ENCODE measurements at places on chromosomes 5 and 9. TPM values are rescaled to one million over a fixed set of nuclear protein-coding genes. Genes with fewer than 3 reads are reported as not detected.

Gene WDR38
- total RNA-seq = not detected

Gene FBN2
- total RNA-seq = 2.0 TPM

DNA sequence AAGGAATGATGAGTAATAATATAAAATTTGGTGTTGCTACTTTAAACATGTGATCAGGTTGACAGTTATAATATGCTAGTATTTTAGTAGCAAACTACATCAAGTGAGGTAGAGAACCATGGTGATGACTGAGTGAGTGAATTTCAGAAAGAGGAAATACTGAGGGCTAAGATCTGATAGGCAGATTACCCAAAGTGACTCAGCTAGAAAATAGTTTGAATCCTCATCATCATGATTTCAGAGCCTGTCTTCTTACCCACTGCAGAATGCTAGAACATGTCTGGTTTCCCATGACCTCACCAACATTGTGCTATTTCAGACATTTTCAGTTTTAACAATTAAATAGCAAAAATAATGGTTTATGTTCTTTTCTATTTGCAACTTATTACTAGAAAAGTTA lies 602.1 kb downstream of the TAF11L14 start:
- DNase-seq = no peak

DNA sequence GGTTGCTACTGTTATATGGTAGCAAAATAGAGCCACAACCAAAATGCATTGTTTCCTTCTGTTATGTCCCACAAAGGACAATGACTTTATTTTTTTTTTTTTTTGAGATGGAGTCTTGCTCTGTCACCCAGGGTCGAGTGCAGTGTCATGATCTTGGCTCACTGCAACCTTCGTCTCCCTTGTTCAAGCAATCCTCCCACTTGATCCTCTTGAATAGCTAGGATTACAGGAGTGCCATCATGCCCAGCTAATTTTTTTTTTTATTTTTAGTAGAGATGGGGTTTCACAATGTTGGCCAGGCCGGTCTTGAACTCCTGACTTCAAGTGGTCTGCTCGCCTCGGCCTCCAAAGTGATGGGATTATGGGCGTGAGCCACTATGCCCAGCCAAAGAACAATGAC lies 527.7 kb upstream of the SGCD start:
- no peak for DNase-seq

DNA sequence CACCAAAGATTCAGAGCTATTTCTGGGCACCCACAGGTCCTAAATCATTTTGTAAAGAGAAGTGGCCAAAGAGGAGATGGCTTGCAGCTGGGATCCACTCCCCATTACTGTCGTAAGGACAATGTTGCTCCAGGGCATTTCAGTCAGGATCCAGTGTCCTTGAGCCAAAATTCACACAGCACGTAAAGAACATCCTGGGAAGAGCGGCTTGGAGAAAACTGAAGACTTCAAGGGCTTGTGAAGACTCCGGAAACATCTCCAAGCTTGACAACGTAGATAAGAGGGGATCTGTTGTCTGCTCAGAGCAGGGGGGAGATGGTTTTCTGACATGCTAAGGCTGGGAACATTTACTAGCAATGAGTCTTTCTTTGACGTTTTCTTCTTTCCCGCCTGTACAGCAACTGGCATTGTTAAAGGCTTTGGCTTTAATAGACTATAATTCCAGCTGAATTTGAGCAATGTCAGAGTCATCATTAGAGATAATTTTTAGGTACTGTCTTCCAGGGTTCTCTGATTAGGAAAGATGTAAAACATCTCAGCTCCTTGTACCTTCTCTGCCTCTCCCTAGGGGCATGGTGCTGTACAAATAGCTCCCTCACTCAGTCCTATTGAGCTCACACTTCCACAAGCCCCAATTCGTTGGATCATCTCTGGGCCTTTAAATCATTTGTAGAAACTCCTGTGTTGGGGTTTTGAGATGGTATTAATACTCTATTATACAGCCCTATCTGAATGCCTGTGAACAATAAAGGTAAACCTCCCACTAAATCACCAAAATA lies 39.7 kb downstream of the EGFLAM start:
- no peak for DNase-seq

- DNase-seq = no peak
Measured at GRCh38 chr9:126275386-126276001, 51.1 kb upstream of the MVB12B start.

Gene HK3
- 4.7 TPM for total RNA-seq

GRCh38 chr9:129633848-129634247 lies 7.9 kb downstream of the NTMT1 start:
- no peak for DNase-seq

- no peak for DNase-seq
Measured at GRCh38 chr5:123174916-123175481, 86.0 kb downstream of the PRDM6 start.

- no peak for DNase-seq
Measured at GRCh38 chr5:122390154-122390553, 78.1 kb downstream of the SNCAIP start.

Gene PCDHB7
- total RNA-seq = 2.8 TPM

GRCh38 chr5:58378613-58379390 lies 81.1 kb downstream of the PLK2 start:
- no peak for DNase-seq

GRCh38 chr9:137959641-137960411 lies 82.2 kb downstream of the CACNA1B start:
- peak; percentile 58 for DNase-seq

Gene IL11RA
- total RNA-seq = 91.2 TPM

DNA sequence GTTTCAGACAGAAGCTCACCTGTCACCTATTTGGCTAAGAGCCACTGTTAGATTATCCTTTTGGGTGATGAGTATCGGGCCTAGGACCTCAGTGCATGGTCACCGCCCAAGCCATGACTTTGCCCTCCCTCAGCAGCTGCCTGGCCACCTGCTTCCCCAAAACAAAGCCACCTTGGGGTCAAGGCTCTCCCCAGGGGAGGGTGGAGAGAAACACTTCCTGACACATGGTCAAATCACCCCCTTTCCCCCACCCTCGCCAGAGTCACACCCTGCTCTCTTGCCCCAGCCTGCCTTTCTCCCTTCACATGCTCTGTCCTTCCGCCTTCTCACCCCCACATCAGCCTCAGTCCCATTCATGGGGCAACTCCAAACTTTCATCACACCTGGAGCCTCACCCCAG lies 1.7 kb upstream of the HBEGF start:
- no peak for DNase-seq

- peak; percentile 70 for DNase-seq
Measured at GRCh38 chr9:77495834-77496671, 152.1 kb downstream of the GNA14 start.

Gene SLC34A3
- total RNA-seq = not detected

DNA sequence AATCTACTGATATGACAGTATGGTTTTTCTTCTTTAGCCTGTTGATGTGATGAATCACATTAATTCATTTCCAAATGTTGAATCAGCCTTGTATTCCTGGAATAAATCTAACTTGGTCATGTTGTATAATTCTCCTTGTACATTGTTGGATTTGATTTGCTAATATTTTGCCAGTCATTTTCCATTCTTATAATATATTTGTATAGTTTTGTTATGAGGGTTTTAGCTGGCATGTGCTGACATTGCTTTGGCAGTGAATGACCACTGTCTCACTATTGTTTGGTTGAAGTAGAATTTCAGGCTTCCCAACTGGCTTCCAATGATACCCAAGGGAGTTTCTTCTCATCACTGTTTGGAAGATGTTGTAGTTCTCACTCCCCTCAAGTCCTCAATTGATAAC lies 983.0 kb upstream of the PTPRD start:
- DNase-seq = no peak

DNA sequence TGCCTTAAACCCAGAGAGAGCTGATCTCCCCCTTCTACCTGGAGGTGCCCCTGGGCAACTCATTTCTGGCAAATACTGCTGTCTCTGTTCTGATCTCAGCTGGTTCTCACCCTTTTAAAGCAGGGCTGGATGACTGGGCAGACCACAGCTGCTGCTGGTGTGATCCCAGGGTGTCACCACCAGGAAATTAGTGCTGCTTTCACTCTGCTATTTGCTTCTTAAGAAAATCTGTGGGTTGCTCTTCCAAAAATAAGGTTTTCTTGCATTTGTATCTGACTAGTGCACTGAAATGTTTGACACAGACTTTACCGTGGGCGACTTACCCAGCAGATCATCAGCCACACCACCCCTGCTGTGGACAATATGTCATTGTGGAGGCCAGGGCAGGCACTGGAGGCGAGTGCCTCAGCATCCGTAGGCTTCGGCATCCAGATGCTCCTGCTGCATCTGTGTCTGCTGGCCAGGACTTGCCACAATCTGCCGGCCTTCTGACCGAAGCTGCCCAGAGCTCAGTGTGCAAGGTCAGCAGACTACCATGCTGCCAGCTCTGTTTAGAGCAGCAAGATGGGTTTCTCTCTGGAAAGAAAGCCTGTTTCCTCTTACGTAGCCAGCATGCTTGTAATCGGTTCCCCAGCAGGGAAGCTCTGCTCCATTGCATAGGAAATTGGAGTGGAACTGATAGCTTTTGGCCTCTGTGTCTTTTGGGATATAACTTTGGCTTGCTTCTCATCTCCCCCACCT lies 13.6 kb downstream of the ARHGAP26 start:
- peak; percentile 75 for DNase-seq

DNA sequence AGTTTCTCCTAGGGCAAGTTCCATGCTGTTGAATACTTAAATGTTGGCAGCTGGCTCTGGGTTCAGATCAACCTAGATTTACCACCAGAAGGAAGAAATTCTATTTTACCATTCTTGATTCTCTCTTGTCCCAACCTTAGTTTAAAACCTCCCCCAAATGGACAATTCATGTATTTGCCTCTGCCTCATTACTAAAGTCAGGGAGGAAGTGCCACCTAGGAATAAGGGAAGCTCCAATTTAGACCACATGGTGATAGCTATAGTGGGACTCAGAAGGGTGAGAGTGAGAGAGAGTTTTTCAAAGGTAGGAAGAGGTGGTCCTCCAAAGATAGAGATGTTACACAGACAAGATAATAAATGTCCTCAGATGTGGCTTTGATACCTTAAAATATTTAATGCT lies 53.4 kb upstream of the PAM start:
- no peak for DNase-seq

DNA sequence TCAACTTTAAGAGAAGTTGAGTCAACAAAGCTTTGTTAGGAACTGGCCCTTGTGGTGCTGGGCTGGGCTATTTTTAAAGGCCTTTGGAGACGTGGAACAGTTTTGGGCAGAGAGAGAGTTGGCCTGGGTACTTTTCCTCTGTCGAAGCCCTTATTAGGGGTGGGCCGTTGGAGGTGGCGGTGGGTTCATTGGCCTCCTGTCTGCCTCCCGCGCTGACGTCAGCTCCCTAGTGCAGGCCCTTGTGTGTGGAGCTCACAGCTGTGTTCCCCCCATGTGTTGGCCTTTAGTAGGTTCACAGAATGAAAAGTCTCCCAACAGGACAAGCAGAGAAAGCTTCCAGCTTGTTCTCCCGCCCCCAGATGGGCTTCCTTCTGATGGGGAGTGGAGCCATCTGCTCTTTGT lies 2.7 kb downstream of the NCS1 start:
- DNase-seq = peak; percentile 95

DNA sequence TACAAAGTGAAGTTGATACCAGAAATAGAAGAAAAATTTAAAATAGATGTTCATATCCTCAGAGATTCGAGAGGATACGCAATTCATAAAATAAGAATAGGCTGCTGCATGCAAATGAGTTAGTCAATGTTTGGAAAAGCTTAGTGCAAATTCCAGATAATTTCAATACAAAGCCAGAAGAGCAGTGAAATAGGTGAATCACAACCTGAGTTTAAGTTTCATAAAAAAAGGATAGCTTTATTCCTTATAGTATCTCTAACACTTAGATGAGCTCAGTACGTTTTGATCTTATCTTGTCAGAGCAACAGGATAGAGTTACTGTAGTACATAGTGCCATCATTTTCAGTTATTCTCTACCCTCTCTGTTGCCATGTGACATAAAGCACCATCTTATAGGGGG lies 653.4 kb upstream of the ZNF608 start:
- no peak for DNase-seq

- no peak for DNase-seq
Measured at GRCh38 chr9:6739218-6739617, 18.6 kb upstream of the KDM4C start.

GRCh38 chr9:131809941-131810344 lies 70.1 kb upstream of the RAPGEF1 start:
- DNase-seq = no peak

GRCh38 chr5:45440466-45440865 lies 255.7 kb downstream of the HCN1 start:
- DNase-seq = no peak

Gene IFNA21
- not detected for total RNA-seq

GRCh38 chr5:172082180-172082579 lies 75.7 kb upstream of the FBXW11 start:
- peak; percentile 43 for DNase-seq

DNA sequence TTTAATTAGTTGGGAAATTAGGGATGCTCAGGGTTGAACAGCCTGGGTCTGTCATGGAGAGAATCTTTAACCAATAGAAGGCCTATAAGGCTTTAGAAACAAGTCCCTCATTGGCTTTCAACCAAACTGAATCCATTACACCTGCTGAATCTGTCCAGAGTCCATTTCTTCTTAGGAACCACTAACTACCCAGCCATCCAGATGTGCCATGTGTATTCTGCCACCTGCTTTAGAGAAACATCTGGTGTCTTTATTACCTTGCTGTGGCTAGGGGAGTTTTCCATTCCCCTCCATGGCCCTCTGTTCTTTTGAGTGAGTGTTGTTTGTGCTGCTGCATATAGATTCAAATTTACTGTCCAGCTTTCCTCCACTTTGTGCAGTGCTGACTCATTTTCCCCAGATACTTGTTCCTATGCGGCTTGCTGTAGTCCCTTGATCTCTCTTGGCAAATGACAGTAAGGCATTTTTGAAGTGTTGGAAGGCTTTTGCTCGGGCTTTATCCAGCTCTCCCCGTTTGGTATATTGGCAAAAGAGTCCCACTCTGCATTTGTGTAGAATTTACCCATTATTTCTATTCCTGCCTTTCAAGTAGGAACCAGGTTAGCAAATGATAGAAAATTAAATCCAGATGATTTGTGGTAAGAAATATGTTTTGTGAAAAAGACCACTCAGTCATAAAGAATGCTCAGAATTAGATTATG lies 54.6 kb downstream of the NLN start:
- no peak for DNase-seq

Data from sigmoid colon (tissue), 7 donors.